ENCODE measurements at places on chromosomes 11 and 22.

DNA sequence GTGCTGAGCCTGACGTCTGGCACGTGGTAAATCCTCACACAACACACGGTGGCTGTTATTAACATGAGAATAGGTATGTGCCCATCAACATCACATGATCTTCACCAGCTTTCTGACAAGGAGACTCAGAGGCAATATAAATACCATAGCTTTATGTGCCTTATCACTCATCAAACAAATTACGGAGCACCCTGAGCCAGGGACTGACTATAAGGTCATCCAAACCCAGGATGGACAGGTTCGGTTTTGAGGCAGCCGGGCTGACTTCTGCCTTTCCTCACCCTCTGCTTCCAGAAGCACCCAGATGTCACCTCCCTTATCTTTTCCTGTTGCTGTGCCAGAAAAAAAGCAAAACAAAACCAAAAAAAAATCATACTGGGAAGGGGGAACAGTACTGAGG lies 5.7 kb upstream of the PLAAT3 start:
- DNase-seq: no peak

- no peak for DNase-seq
These were observed 40.1 kb downstream of the BID start for GRCh38 chr22:17734187-17734586.

GRCh38 chr11:65341856-65342255 lies 8.2 kb downstream of the DPF2 start:
- DNase-seq: no peak

- no peak for DNase-seq
These were observed 4.2 kb upstream of the NFAM1 start for GRCh38 chr22:42436404-42436803.

DNA sequence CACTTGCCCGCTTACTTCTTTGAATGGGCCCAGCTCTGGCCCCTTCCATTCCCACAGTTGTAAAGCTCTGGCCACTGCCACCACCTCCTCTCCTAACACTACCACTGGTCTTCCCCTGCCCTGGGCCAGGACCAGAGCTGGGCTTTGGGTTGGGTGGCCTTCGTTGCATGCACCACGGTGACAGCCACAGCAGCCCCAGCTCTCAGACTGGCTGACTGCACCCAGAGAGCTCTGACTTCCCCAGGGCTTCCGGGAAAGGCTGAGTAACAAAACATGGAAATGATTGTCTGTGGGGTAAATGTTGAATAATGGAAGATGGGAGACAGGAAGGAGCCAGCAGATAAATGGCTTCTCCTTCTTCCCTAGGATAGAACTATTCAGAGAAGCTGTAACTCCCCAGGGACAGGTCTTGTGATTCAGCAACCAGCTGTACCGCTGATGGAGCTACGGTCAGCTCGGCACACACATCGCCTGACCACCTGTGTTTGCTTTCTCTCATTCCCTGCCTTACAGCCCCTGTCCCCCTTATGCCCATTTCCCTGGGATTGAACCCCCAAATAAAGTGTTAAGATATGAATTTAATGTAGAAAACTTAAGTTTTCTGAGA lies 27.6 kb downstream of the SCN4B start:
- no peak for DNase-seq

DNA sequence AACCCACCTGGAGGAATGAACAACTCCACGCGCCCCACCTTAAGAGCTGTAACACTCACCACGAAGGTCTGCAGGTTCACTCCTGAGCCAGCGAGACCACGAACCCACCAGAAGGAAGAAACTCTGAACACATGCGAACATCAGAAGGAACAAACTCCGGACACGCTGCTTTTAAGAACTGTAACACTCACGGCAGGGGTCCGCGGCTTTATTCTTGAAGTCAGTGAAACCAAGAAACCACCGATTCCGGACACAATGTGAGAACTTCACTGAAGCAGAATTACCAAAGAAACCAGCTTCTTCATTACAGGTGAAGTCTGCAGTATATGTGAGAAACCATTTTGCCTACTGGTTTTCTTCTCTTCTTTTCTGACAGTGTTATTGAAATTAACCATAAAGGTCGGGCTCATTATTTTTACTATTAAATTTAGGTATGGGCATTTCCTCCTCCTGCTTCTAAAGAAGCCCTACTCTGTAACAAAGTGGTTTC lies 303.0 kb downstream of the KCNA4 start:
- DNase-seq: no peak

GRCh38 chr11:30917266-30917665 lies 331.1 kb upstream of the MPPED2 start:
- no peak for DNase-seq

DNA sequence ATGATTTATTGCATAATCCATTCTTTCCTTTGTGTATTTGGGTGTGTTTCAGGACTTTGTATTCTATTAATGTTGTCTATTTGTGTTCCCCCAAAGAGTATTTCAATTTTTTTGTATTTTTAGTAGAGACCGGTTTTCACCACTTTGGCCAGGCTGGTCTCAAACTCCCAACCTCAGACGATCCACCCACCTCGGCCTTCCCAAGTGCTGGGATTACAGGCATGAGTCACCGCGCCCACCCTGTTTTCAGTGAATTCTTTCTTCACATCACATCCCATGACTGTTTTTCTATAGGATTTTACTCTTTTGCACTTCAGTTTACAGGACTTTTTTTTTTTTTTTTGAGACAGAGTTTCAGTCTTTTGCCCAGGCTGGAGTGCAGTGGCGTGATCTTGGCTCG lies 46.3 kb downstream of the RBX1 start:
- DNase-seq: no peak

DNA sequence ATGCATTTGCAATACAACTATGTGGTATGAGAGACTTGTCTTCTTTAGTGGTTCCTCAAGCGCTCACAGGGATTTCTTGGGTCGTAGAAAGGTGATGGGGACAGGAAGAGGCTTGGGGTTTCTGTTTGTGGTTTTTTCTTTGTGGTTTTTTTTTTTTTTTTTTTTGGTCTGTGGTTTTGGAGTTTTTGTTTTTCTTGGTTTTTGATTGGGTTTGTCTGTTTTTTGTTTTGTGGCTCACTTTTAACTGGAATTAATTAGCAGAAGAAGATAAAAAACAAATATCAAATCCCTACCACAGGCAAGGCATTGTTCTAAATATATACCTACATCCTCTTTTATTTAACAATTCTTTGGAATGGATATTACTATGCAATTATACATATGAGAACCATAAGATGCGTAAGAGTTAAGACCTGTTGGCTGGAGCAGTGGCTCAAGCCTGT lies 5.5 kb downstream of the TTC28 start:
- no peak for DNase-seq

DNA sequence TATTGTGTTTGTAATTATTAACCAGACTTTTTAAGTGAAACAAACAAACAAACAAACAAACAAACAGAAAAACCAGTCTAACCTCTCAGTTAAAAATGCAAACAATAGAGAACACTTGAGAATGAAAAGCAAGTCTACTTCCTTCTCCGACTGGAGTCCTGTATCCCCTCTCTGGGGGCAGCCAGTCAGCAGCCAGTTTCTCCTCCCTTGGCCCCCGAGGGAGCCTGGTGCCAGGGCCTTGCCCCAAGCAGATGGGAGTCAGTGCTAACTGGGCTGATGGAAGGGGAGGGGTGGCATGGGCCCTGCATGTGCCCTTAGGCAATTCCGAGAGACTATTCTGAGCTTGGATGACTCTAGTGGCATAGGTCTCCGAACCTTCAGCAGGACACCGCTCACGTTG lies 137.2 kb downstream of the GRIK4 start:
- no peak for DNase-seq

DNA sequence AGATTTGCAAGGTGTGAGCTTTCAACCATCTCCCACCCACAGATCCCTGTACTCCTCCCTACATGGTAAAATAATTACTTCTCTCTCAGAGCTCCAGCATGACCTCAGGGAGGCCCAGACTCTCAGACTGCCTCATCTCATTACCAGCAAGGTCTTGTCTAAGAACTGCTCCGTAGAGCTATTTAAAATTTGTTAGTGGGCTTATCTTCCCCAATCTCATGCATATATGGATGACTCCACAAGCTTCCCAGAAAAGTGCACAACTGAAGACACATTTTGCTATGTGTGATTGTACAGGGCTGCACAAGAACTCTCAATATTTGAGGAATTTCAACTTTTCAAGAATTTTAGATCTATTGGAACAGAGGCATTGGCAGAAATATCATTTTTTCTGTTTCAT lies 230.3 kb downstream of the CSNK2A3 start:
- no peak for DNase-seq

- DNase-seq: peak; percentile 49
These were observed 3.1 kb upstream of the TMEM218 start for GRCh38 chr11:125114518-125114917.

- no peak for DNase-seq
These were observed 24.0 kb upstream of the PRR5 start for GRCh38 chr22:44677871-44678555.

GRCh38 chr11:91707652-91708482 lies 516.8 kb upstream of the FAT3 start:
- no peak for DNase-seq

GRCh38 chr11:33617672-33618350 lies 82.8 kb downstream of the C11orf91 start:
- DNase-seq: no peak

- DNase-seq: no peak
These were observed 197.9 kb downstream of the BRD1 start for GRCh38 chr22:49629586-49630447.

Measured in HepG2 (cell line).